ENCODE measurements at places on chromosomes 2 and 18.

- no peak for DNase-seq
These were observed 16.5 kb downstream of the SUMO1 start for GRCh38 chr2:202221873-202222272.

GRCh38 chr2:237882510-237883481 is 23.4 kb downstream of the RAMP1 start:
- no peak for DNase-seq

DNA sequence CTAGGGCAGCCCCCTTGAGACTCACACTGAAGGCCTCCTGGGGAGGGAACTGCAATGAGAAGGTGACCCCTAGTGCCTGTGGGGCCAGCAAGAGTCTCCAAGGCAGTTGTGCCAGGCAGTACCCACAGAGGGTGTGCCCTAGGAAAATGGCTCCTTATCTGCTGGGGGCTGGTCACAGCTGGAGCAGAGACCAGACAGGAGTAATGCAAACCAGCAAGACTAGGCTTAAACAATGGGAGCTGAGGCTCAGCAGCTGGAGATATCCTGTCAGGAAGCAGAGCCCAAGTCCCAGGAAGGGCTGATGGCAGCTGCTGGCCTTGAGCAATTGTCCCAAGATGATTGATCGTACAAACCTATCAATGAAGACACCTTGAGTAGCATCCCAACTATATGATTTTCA is 26.8 kb upstream of the E2F6 start:
- DNase-seq = no peak

DNA sequence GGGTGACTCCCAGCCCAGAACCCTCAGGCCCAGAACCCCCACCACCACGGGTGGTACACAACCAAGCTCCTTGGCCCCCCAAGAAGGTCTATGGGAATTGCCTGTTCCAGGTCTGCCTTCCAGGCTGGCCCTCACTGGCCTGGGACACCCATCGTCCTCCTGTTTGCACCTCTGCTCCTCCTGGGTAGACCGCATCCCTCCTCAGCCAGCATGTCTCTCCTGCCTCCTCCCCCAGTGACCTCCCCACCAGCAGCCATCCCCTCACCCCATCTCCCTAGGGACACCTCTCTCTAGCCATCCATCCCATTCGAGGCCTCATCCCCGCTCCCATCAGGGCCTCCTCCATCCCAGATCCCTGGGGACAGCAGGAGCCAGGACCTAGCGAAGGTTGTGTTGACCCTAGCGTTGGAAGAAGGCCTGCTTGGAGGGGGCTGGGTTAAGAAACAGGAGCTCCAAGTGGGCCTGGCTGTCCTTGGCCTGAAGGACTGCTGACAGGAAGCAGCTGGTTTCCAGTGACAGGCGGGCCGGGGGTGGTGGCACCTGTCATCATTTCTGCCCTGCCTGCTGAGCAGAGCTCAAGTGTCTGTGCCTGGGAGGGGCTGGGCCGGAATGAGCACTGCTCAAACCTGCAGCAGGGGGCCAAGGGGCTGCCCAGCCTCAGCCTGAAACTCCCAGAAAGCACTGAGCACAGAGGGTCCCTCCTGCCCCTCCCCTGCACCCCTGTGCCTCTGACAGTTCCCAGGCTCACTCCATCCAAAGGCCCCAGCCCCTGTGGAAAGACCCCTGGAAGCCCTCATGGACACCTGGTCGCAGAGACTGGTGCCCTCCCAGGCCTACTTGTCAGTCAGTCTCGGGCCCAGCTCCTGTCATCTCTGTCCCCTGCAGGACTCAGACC is 96.0 kb upstream of the OTOS start:
- DNase-seq = peak; percentile 0

DNA sequence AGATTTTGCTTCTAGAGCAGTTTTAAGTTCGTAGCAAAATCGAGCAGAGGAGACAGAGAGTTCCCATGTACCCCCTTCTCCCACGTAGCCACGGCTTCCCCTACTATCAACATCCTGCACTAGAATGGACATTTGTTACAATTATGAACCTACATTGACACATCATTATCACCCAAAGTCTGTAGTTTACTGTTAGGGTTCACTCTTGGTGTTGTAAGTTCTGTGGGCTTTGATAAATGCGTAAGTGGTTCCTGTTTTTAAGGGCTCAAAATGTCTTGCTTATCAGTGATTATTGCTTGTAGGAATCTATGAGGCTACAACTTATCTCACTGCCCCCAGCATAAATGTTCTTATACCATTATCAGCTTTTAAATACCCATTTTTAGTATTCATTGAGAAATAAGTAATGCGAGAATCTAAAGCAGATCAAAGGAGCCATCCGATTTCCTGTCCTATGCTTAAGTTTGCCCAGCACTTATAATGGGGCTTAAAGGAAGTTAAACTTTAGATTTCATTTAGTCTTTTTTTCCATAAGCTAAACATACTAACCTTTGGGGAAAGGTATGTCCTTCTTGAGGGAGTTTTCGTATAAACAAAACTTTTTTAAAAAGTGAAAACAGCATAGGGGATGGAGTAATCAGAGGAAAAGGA is 118.7 kb downstream of the HAUS1 start:
- no peak for DNase-seq

DNA sequence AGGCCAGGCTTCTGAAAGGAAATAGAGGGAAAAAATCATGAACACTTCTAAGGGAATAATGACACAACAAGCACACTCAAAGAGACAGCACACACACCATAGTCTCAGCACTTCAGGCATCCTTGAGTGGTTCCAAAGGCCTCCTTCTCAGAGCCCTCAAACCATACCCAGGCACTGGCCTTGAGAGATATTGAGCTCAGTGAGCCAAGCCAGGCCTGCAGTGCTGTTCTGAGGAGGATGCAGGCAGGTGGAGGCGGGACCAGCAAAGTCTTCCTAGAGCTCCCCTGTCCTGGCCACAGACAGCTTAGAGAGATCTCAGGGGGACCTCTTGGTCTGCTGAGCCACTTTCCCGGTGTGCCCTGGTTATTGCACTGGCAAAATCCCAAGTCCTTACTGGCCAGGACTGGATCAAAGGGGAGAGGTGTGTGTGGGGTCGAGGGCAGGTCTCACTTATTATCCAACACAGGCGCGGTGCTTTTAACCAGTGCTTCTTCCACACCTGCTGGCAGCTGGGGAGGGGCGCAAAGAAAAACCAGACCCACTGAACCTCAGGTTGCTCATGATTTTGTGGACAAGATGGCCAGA is 86.8 kb upstream of the HAAO start:
- DNase-seq = no peak

DNA sequence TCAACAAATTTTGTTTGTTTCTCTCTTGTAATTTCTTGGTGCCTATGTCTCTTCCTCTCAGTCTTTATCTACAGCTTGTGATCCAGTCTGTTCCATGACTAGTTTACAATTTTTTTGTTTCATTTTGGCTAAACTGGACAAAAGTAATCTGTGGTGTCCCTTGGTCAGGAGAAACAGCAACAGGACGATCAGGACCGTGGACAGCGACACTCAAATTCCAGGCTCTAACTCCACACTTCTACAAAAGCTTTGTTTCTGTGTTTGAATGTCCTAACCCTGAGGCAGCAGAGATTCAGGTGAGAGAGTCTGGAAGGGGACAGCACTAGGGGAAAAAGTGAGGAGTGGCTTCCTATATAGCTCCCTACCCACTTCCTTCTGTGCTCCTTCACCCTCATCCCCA is 593.3 kb upstream of the FANCL start:
- DNase-seq = no peak

- no peak for DNase-seq
These were observed 41.4 kb upstream of the CTDP1 start for GRCh38 chr18:79637921-79638909.

GRCh38 chr2:8849327-8849726 is 11.9 kb upstream of the KIDINS220 start:
- DNase-seq = no peak

DNA sequence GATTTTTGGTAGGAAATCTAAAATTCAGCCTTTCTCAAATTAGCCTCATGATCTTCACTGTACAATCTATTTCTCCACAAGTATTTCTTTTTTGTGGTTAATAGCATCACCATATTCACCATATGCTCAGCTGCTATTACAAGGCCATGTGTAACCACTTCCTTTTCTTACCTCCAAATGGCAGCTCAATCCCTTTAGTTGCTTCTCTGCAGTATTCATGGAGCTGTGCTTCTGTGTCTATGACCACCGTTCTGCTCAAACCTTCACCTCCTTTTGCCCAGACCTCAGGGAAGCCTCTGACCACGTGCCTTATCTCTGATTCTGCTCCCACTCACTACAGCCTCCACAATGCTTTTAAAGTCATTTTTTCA is 126.7 kb upstream of the TMEM200C start:
- no peak for DNase-seq

DNA sequence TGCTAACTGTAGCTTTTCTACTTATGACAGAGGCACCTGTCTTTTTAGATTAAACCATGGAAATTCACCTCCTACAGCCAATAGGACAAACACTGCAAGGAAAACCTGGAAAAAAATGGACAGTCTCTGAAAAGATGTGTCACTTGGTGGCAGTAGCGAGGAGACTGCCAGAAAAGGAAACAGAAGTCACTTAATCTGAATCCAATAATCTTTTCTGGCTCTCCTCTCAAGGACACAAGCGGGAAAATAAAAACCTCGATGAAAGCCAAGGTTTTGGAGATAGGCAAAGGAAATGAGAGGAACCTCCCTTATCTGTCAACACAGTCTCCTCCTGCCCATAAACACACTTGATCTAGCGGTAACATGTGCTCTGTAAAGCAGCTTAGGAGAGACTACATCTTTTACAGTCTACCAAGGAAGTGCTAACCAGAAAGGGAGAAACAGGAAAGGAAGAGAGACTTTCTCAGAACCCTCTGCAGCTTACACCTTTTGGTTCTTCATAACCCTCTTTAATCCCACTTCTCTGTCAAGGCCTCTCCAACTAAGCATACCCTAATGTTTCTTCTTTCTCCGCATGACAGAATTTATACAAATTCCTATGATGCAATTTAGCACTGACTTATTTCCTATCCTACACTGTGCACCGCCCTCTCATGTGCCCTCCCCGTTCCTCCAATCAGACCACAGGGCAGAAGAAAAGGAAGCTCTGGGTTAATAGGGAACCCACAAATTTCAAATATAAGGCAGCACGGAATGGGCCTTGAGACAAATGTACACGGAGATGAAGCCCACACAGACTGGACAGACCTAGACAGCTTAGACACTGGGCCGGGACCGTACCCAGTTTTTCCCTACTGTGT is 52.8 kb downstream of the CLASP1 start:
- DNase-seq = no peak

GRCh38 chr2:74199275-74199701 is 873 bp downstream of the MTHFD2 start:
- no peak for DNase-seq

GRCh38 chr2:208046686-208047085 is 21.4 kb upstream of the PLEKHM3 start:
- DNase-seq = no peak

All from T-helper 17 cell (primary cell).